ENCODE measurements at places on chromosomes 12 and 14.
A peak's percentile ranks its signal among the peaks of the same experiment; 100 is the strongest.

DNA sequence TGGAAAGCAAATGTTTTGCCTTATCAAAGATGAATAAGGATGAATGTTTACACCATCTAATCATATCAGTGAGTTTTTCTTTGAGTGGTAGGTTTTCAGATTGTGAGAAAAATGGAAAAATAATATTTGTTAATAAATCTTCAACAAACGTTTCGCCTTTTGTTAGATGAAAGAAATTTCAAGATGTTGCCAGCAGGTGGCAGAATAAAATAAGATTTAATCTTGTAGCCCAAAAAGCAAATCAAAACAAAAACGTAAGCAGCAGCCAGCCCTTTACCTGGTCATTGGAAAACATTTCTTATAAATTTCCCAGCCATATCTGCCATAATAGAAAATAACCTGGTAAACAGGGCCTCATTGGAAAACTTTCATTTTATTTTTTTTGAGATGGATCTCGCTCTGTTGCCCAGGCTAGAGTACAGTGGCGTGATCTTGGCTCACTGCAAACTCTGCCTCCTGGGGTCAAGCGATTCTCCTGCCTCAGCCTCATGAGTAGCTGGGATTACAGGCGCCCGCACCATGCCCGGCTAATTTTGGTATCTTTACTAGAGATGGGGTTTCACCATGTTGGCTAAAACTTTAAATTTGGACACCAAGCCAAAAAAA is 15.4 kb upstream of the TMEM120B start:
- no peak overlapping the region for H3K27ac ChIP-seq
- H3K4me3 ChIP-seq: no peak overlapping the region

- no peaks in the 10 kb centered on the region for H3K27me3 ChIP-seq
- H3K4me3 ChIP-seq: no peak overlapping the region
- H3K27ac ChIP-seq: no peak overlapping the region
- no peak for DNase-seq
- no peaks in the 10 kb centered on the region for H3K36me3 ChIP-seq
- H3K4me1 ChIP-seq: peaks cover 3% of the 10 kb centered on the region
Measured at GRCh38 chr12:58487255-58487654, 433.0 kb downstream of the LRIG3 start.

DNA sequence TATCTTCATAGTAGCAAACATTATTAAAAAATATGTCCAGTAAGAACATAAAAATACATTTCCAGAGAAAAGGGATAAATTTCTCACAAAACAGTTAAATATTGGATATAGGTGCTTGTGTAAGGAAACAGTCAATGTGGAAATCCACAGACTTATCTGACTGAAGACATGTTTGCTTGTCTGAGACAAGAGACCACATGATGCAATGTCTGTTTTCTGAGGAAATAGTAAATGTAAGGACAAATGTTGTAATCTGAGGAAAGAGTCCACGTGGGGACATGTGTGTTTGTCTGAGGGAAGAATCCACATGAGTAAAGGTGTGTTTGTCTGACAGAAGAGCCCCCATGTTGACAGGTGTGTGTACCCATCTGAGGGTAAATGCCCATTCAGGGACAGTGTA is 1093.2 kb downstream of the TMEM121 start:
- no peaks in the 10 kb centered on the region for H3K36me3 ChIP-seq
- H3K27ac ChIP-seq: no peak overlapping the region
- H3K27me3 ChIP-seq: no peaks in the 10 kb centered on the region
- H3K4me1 ChIP-seq: no peaks in the 10 kb centered on the region
- no peak for DNase-seq
- H3K4me3 ChIP-seq: no peak overlapping the region

DNA sequence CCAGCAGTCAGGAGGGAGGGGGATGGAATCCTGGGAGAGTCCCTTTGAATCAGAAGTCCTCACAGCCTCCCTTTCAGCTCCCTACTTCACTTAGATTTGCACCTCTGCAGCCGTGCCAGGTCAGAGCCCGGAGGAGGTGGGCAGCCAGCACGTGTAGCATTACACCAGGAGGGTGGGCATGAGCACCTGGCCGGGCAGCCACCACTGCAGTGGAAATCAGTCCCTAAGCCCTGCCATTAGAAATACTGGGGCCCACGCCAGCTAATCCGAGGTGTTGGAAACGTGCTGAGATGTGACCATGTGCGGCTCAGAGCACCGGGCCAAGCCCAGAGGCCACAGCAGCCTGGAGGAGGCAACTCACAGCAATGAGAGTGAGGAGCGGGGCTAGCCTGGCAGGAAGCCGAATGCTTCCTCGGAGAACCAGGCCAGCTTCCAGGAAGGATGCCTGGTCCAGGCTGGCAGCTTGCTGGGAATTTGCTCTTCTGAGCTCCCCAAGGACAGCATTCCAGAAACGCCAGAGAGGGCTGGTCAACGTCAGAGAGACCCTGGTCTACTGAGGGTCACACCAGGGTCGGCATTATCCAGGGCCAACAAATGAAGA is 9.4 kb upstream of the CACNA2D4 start:
- no peak for DNase-seq
- H3K36me3 ChIP-seq: no peaks in the 10 kb centered on the region
- no peak overlapping the region for H3K4me3 ChIP-seq
- H3K27ac ChIP-seq: no peak overlapping the region

GRCh38 chr12:91225316-91225715 is 42.7 kb upstream of the DCN start:
- no peak for DNase-seq
- H3K4me3 ChIP-seq: no peak overlapping the region
- no peaks in the 10 kb centered on the region for H3K36me3 ChIP-seq
- no peak overlapping the region for H3K27ac ChIP-seq
- H3K27me3 ChIP-seq: no peaks in the 10 kb centered on the region

DNA sequence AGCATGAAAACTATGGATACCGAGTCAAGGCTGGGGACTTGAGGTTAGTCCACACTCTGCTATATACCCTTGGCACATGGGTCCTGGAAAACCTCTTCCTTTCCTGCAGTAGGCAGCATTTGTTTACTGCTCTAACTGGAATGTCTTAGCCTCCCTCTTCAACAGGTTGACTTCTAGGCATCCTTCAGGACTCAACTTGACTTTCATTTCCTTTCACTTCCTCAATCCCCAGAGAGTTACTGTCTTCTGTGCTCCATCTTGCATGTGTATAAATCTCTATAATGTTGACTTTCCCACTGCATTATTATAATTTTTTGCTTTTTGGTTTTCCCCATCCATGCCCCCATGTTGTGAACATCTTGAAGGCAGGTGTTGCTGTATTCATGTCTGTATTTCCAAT is 107.9 kb downstream of the VRK1 start:
- H3K27ac ChIP-seq: no peak overlapping the region
- H3K36me3 ChIP-seq: no peaks in the 10 kb centered on the region
- H3K4me3 ChIP-seq: no peak overlapping the region
- H3K4me1 ChIP-seq: no peaks in the 10 kb centered on the region
- DNase-seq: no peak
- H3K27me3 ChIP-seq: no peaks in the 10 kb centered on the region

DNA sequence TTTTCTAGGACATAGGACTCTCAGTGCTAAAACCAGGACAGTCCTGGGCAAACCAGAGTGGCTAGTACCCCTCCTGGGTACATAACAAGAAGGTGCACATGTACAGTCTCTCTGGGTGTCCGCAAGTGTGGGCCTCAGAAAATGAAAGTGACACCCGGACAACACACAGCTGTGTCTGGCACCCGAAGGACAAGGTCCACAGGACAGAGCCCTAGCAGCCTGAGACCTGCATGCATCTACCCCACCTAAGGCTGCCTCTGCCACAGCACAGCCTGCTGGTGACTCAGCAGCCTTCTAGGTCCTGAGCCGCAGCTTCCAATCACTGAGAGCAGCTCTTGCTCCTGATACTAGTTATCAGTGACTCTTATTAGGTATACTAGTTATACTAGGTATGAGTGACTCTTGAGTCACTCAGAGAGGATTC is 784.1 kb upstream of the TBX3 start:
- H3K4me1 ChIP-seq: no peaks in the 10 kb centered on the region
- H3K27me3 ChIP-seq: no peaks in the 10 kb centered on the region
- H3K27ac ChIP-seq: no peak overlapping the region

DNA sequence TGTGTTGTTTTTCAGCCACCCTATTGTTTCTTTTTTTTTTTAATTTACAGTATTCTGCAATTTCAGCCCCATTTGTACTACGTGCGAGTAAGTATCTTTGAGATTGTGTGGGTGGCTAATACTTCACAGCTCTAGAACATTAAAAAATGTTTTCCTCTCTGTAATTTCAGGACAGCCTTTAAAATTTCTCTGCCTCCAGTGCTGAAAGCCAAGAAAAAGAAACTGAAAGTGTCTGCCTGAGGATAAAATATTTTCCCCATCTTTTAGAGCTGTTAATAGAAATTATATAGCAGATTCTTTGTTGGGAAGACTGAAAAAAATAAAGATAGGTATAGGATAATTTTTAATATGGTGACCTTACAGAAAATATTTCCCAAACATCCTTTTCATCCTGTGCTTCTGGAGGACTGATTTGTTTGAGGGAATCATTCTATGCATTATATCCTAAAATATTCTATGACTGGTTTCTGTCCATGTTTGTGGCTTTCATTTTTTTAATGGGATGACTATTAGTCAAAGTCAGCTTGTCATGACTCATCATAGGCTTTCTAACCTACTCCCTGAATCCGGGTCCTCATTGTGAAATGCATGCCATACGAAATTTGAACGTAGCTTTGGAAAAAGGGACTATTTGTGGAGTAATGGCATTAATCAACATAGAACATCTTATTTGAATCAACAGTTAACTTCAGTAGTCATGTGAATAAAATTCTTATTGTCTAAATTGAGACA is 10.8 kb upstream of the TCTN2 start:
- H3K27me3 ChIP-seq: no peaks in the 10 kb centered on the region
- peaks cover 66% of the 10 kb centered on the region for H3K36me3 ChIP-seq
- H3K27ac ChIP-seq: no peak overlapping the region
- no peak for DNase-seq
- no peaks in the 10 kb centered on the region for H3K4me1 ChIP-seq
- H3K4me3 ChIP-seq: no peak overlapping the region

GRCh38 chr12:129127211-129127610 is 273.9 kb downstream of the GLT1D1 start:
- H3K27ac ChIP-seq: no peak overlapping the region
- no peaks in the 10 kb centered on the region for H3K27me3 ChIP-seq
- no peak overlapping the region for H3K4me3 ChIP-seq
- H3K36me3 ChIP-seq: no peaks in the 10 kb centered on the region

DNA sequence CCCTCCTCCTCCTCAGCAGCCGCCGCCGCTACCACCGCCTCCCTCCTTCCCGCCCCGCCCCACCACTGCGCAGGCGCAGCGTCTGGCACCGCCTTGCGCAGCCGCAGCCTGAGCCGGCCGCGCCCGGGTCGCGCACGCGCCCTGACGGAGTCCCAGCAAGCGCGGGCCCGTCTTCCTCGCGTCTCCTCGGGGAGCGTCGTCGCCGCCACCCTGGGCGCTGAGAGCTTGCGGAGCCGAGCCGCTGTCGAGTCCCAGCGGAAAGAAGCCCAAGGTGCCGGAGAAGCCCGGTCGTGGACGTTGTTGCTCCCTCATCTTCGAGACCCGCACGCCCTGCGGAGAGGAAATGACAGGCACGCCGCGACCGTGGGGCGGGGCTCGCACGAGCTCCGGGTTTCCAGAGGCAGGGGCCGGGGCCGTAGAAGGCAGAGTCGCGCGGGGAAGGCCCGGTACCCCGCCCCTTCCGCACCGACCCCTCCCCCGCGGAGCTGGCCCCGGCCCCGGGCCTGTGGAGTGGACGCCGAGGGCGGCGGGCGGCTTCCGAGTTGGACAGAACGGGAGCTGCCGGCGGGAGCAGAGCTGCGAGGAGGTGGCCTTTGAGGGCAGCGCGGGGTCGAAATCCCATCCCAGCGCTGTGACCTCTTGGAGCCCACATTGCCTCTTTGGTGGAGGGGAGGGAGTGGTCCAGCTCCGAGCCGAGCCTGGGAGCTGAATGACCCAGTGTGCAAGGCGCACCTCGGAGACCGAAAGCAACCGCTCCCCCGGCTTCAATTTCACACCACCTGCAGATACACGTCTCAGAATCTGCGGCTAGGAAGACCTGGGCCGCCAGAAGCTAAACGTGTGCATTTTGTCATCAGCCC is 469 bp upstream of the RAB35 start:
- peaks cover 2% of the 10 kb centered on the region for H3K36me3 ChIP-seq
- DNase-seq: peak; percentile 96
- H3K4me3 ChIP-seq: peak overlapping the region; percentile 95
- peaks cover 6% of the 10 kb centered on the region for H3K4me1 ChIP-seq

DNA sequence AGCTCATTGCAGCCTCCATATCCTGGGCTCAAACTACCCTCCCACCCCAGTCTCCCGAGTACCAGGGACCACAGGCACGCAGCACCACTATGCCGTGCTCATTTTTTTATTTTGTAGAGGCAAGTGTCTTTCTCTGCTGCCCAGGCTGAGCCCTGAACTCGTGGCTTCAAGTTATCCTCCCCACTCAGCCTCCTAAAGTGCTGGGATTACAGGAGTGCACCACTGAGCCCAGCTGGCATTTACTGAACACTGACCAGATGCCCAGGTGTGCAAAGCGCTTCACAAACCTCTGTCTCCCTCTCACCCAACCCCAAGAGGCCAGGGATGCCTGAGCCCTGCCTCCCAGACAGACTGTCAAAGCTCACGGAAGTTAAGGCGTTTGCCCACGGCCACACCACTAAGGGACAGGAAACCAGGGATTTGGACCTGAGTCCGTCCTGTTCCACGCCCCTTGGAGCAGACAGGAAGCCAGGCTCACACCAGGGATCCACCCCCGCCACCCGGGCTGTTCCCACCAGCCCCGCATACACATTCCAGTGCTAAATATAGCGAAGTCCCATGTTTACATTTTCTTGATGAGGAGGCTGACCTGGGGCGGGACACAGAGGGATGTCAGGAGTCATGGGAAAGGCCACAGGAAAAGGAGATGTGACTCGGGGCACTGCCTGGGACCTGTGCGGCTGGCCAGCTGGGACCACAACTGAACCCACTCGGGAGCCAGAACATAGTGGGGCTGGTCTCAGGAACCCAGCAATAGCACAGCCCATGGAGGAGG is 51.2 kb downstream of the TESC start:
- H3K4me1 ChIP-seq: peaks cover 28% of the 10 kb centered on the region
- no peak for DNase-seq
- no peak overlapping the region for H3K27ac ChIP-seq
- peaks cover 2% of the 10 kb centered on the region for H3K36me3 ChIP-seq
- H3K4me3 ChIP-seq: no peak overlapping the region

DNA sequence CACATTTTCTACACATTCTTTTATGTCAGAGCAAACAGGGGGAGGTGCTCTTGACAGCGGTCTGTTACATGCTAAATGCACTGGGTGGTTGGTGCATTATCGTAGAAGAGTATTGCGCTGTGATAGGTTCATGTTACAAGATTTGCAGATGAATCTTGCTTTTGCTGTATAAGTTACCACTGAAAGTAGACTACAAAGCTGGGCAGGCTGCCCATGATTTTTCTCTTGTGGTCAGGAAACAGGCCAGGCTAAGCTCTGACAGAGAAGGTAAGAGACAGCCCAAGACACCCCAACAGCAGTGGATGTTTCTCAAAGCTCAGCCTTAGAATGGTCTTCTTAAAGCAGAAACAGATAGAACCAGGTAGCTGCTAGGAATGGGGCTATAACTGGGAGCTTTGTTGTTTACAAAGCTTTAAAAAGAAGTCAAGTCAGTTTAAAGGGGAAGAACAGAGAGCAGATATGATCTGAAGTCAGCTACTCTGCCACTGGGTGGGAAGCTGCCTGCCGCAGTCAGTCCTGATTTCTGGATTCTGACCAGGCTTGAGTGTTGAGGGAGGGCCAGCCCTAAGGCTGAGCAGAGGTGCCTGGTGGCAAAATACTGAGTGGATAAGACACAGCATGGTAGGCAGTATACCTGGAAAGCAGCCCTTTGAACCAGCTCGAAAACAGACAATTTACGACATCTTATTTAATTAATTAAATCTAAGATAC is 9.4 kb downstream of the KCNA1 start:
- no peaks in the 10 kb centered on the region for H3K4me1 ChIP-seq
- H3K27ac ChIP-seq: no peak overlapping the region
- DNase-seq: no peak
- no peaks in the 10 kb centered on the region for H3K27me3 ChIP-seq
- no peak overlapping the region for H3K4me3 ChIP-seq
